Iris pigment epithelial cell (primary cell): ENCODE measurements at places on chromosomes 5 and 9.

- no peak for DNase-seq
Observed at GRCh38 chr5:9543311-9543920, 2.5 kb downstream of the SEMA5A start.

GRCh38 chr5:457195-457961 lies 14.4 kb downstream of the EXOC3 start:
- no peak for DNase-seq

GRCh38 chr5:154729613-154730012 lies 25.6 kb upstream of the LARP1 start:
- no peak for DNase-seq

- no peak for DNase-seq
Observed at GRCh38 chr5:151632524-151632923, 41.4 kb upstream of the FAT2 start.

DNA sequence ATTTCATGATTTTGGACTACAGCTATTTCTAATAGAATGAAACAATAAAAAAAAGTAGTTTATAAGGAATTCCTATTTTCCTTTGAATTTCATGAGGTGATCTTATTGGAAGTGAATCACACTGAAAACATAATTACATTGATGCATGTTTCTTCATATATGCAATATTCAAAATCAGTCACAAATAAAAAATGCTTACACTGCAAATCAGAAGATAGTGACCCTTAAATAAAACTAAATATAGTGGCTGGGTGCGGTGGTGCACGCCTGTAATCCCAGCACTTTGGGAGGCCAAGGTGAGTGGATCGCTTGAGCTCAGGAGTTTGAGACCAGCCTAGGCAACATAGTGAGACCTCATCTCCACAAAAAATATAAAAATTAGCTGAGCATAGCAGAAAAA lies 79.5 kb downstream of the CDC14B start:
- no peak for DNase-seq

DNA sequence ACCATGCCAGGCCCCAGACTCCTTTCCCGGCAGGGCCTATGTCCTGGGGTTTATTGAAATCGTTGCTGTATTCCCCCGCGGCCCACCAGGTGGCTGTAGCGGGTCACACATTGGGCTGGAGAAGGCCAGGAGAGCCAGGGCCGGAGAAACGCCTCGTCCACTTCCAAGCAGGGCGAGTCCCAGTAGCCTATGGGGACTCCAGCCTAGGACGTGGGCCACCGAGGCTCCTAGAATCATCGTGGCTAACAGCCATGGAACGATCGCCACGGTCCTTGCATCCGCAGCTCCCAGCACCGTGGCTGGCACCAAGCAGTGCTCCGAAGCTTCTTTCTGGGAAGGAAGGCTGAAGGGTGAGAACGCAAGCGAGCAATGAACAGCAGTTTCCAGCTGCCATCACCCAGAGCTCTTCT lies 87.7 kb downstream of the ENTREP1 start:
- DNase-seq, result peak; percentile 69
